Stomach (tissue), 19 donors: ENCODE measurements at places on chromosomes 2 and 18. TPM values are rescaled to one million over a fixed set of nuclear protein-coding genes. Genes with fewer than 3 reads are reported as not detected.

The IL1F10 gene
- not detected for total RNA-seq

The NTSR2 gene
- total RNA-seq, result not detected

The KIDINS220 gene
- 160 TPM for total RNA-seq

The CHRND gene
- total RNA-seq, result not detected

The ANKRD53 gene
- not detected for total RNA-seq
